ENCODE measurements at places on chromosomes 11 and 22.

- DNase-seq: peak; percentile 31
Observed at GRCh38 chr11:105609341-105609781, 512 bp upstream of the GRIA4 start.

DNA sequence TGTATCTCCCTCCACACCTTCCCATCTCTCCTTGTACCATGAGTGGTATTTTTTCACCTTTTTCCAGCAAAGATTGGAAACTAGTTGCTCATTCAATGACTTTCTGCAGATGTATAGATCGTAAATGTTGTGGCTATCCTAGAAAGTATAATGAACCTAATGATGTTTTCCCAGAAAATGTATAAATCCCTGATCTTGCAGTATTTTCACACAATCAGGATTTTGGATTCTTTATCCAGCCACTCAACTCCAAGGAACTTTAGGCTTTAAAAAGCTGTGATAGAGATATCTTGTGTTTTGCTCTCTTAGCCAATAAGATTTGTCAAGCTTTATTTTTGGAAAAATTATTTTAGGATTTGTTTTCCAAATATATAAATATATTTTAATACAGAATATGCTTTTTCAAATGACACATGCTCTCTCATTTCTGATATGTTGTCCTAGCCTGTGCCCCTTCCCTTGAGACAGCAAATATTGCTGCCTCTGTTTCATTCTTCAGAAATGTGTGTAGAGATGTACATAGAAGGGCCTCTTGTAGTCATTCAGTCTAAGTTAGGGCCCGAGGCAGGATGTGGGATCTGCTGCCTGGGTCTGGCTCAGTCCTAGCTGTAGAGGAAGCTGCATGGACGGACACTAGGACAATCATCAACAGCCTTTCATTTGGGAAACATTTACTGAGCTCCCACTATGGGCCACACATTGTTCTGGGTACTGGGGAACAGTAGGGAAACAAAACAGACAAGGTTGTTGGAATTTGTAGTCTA lies 62.4 kb downstream of the NAV2 start:
- peak; percentile 25 for DNase-seq

DNA sequence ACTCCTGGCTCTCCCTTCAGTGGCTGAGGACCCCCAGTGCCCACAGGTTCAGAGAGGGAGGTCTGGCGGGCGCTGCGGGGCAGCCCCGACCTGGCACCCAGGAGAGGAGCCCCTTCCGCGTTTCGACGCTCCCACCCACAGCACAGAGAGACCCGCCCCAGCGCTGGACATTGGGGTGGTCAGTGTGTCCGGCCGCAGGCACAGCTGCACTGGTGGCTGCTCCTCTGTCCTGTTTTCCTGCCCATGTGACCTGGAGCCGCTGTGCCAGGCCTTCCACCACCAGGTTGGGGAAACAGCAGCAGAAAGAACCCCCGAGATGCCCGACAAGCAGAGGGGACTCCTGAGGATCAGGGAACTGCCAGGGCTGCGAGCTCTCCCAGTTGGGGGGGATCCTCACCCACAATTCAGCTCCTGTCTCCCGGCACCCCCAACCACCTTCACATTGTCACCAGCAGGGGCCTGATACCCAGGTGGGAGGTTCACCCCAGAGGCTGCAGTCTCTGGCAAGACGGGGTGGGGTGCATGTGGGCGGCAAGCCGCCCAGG lies 13.6 kb downstream of the KRTAP5-5 start:
- DNase-seq: no peak

- no peak for DNase-seq
Observed at GRCh38 chr11:69550846-69551245, 69.4 kb downstream of the LINC01488 start.

- DNase-seq: no peak
Observed at GRCh38 chr11:15699978-15700377, 585.3 kb downstream of the INSC start.

- no peak for DNase-seq
Observed at GRCh38 chr11:863023-863909, 20.6 kb downstream of the TSPAN4 start.

DNA sequence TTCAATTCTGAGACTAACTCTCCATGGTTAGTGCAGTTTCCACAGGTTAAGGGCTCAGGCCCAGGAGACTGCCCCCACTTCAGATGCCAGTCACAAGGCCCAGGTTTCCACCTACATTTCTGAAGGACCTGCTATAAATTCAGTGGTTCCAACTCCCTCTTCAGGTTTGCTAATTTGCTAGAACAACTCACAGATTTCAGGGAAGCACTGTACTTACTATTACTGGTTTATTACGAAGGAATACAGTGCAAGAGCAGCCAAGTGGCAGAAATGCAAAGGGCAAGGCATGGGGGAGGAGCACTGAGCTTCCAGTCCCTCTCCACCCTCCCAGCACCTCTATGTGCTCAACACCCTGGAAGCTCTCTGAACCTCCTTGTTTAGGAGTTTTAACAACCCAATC lies 39.3 kb upstream of the SPON1 start:
- no peak for DNase-seq

GRCh38 chr11:12159351-12160099 lies 49.1 kb downstream of the MICAL2 start:
- no peak for DNase-seq

DNA sequence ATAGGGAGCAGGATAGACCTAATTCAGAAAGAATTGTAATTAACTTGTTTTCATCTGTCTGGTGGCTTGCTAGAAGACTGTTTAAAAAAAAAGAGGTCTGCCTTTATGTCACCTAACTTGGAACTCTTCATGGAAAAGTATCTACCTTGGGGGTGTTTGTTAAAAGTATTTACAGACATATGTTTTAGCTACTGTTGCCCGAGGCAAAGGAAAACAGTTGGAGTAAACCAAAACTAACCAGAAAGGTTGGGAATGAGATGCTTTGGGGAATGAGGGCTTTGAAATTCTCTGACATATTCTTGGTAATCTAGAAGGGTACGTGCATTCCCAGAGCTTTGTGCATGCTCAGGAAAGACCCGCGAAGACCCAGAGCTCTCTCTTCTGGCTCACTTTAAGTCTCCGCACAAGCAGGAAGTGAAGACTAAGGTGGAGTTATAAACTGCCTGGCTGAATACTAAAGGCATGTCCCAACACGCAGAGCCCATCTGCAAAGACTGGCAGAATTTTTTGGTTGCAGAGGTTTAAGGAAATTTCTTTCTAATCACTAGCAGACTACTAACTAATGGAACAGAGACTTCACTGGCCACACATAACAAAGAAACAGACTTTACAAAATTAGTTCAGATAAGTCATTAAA lies 33.2 kb downstream of the HIKESHI start:
- DNase-seq: no peak

DNA sequence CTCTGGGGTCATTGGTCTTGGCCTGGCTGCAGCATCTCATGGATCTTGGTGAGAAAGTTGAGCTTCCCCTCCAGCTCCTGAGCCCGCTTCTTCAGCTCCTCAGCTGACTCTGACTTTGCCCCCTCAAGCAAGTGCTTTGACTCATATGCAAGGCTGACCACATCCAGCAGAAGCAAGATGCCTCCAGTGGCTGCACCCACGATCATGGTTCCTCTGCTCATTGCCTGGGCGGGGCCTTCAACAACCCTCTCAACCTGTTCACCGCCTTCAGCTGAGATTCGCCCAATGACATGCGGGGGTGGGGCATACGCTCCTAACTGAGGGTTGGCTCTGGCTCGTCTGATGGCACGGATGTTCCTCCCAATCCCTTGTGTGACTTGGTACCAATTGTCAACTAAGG lies 11.9 kb downstream of the APOL2 start:
- no peak for DNase-seq

- no peak for DNase-seq
Observed at GRCh38 chr11:71102251-71102995, 150.0 kb downstream of the SHANK2 start.
